ENCODE measurements at places on chromosomes 11 and 22. TPM values are rescaled to one million over a fixed set of nuclear protein-coding genes. Genes with fewer than 3 reads are reported as not detected.

MYRF gene
- 0.16 TPM for polyA plus RNA-seq

HIC2 gene
- polyA plus RNA-seq, result 0.43 TPM

FGF3 gene
- polyA plus RNA-seq, result not detected

SART1 gene
- polyA plus RNA-seq, result 48.6 TPM

LRRC10B gene
- polyA plus RNA-seq, result not detected

OR2D2 gene
- polyA plus RNA-seq, result not detected

LMO1 gene
- polyA plus RNA-seq, result not detected

CCDC88B gene
- polyA plus RNA-seq, result 3.1 TPM

DNA sequence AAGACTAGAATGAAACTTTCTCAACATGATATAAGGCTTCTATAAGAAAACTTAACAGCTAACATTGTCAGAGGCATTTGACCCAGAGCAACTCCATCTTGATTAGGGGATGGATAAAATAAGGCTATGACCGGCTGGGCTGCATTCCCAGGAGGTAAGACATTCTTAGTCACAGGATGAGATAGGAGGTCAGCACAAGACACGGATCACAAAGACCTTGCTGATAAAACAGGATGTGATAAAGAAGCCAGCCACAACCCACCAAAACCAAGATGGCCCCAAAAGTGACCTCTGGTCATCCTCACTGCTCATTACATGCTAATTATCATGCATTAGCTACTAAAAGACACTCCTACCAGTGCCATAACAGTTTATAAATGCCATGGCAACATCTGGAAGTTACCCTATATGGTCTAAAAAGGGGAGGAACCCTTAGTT is 135.2 kb downstream of the TTC28 start:
- H3K36me3 ChIP-seq, result no peaks in the 10 kb centered on the region
- H3K27me3 ChIP-seq, result no peaks in the 10 kb centered on the region
- no peak overlapping the region for H3K27ac ChIP-seq
- peaks cover 20% of the 10 kb centered on the region for H3K4me1 ChIP-seq
- no peak overlapping the region for H3K4me3 ChIP-seq
- no peak for DNase-seq

GRCh38 chr22:48182846-48183805 is 1420.7 kb downstream of the TBC1D22A start:
- H3K36me3 ChIP-seq, result no peaks in the 10 kb centered on the region
- H3K27me3 ChIP-seq, result no peaks in the 10 kb centered on the region
- no peak overlapping the region for H3K4me3 ChIP-seq

GRCh38 chr11:133699071-133699470 is 146.2 kb downstream of the SPATA19 start:
- no peak overlapping the region for H3K4me3 ChIP-seq
- no peaks in the 10 kb centered on the region for H3K4me1 ChIP-seq
- no peaks in the 10 kb centered on the region for H3K36me3 ChIP-seq

- H3K4me1 ChIP-seq, result no peaks in the 10 kb centered on the region
- H3K27ac ChIP-seq, result no peak overlapping the region
- H3K27me3 ChIP-seq, result no peaks in the 10 kb centered on the region
- H3K4me3 ChIP-seq, result no peak overlapping the region
Observed at GRCh38 chr11:134501406-134502152, 89.5 kb upstream of the B3GAT1 start.

DNA sequence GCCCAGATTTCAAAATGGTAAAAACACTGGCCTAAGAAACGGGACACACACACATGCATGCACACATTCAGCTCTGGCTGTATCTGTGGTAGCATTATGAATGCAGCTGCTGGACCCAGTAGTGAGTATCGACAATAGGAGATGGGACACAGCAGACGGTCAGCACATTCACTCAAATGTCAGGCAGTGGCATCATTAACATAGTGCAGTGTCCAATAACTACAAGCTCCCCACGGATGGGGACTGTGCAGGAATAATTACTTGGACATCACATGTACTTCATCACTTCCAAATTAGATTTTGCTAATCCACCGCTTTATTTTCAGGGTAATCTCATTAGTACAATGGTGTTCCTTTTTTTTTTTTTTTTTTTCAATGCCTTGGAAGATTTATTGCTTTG is 109.5 kb downstream of the FANCF start:
- no peaks in the 10 kb centered on the region for H3K36me3 ChIP-seq
- no peak overlapping the region for H3K27ac ChIP-seq
- peaks cover 22% of the 10 kb centered on the region for H3K4me1 ChIP-seq
- H3K4me3 ChIP-seq, result no peak overlapping the region
- no peak for DNase-seq

GRCh38 chr11:126282361-126282735 is 545 bp upstream of the TIRAP start:
- H3K4me3 ChIP-seq, result peak overlapping the region; percentile 85
- DNase-seq, result peak; percentile 78
- H3K36me3 ChIP-seq, result no peaks in the 10 kb centered on the region
- H3K27ac ChIP-seq, result peak overlapping the region; percentile 74
- H3K4me1 ChIP-seq, result peaks cover 14% of the 10 kb centered on the region

- no peaks in the 10 kb centered on the region for H3K36me3 ChIP-seq
- H3K4me3 ChIP-seq, result no peak overlapping the region
- no peaks in the 10 kb centered on the region for H3K4me1 ChIP-seq
- no peak for DNase-seq
- no peak overlapping the region for H3K27ac ChIP-seq
Observed at GRCh38 chr22:36211237-36211861, 9.7 kb upstream of the APOL4 start.

DNA sequence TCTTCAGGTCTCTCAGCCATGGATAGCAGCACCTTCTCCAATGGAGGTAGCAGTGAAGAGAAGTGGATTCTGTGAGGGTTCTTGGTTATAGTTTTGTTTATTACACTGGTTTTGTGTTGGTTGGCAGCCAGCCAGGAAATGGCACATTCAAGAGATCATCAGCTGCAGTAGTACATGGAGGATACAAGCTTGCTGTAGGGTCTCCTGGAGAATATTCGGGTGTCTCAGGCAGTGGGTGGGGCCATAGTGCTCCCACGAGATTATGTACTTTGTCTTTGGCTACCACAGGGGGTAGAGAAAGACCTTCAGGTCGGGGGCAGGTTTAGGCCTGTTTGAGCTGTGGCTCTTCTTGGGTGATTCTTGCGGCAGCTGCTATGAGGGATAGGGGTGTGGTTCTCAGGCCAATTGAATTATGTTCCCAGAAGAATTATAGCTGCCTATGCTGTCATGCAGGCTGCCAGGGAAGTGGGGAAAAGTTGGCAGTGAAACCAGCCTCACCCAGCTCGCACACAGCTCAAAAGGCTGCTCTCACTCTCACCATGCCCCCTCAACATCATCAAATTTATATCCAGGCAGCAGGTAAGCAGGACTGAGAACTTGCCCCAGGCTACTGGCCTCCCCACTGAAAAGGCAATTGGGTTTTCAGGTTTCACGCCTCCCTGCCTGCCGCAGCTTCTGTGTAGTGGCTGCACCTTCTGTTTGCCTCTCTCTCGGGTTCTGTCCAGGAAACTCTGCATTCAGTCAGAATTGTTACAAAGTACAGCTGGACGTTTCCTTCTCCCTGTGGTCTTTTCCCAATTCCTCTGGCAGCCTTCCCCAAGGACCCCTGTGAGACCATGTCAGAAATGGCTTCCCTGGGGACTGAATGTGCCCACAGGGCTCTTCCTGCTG is 435.5 kb downstream of the LUZP2 start:
- no peaks in the 10 kb centered on the region for H3K4me1 ChIP-seq
- no peaks in the 10 kb centered on the region for H3K36me3 ChIP-seq
- H3K27me3 ChIP-seq, result no peaks in the 10 kb centered on the region
- H3K27ac ChIP-seq, result no peak overlapping the region

DNA sequence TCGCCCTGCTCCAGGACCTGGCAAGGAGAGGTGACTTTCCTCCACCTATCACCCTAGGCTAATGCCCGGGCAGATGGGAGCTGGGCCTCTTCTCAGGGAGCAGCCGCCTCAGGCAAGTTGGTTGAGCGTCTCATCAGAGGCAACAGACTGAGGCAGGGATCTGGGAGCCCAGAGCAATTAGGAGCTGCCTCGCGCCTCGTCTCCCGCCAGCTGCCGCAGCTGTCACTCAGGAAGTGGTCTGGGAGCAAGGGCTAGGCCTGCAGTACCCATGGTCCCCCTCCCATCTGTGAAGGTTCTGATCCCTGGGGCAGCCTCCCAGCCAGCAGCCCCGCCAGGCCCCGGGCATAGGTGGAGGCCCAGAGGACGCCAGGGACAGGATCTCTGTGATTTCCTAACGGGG is 4.6 kb upstream of the CABP7 start:
- no peaks in the 10 kb centered on the region for H3K36me3 ChIP-seq
- no peaks in the 10 kb centered on the region for H3K4me1 ChIP-seq
- no peak for DNase-seq
- peaks cover 33% of the 10 kb centered on the region for H3K27me3 ChIP-seq

- H3K27ac ChIP-seq, result no peak overlapping the region
- H3K27me3 ChIP-seq, result peaks cover 35% of the 10 kb centered on the region
- H3K4me3 ChIP-seq, result no peak overlapping the region
- no peak for DNase-seq
- H3K36me3 ChIP-seq, result no peaks in the 10 kb centered on the region
Observed at GRCh38 chr11:2508793-2509192, 64.0 kb downstream of the KCNQ1 start.

- peaks cover 39% of the 10 kb centered on the region for H3K4me1 ChIP-seq
- no peaks in the 10 kb centered on the region for H3K27me3 ChIP-seq
- DNase-seq, result peak; percentile 99
- no peak overlapping the region for H3K4me3 ChIP-seq
Observed at GRCh38 chr11:86632499-86633269, 39.7 kb downstream of the ME3 start.

DNA sequence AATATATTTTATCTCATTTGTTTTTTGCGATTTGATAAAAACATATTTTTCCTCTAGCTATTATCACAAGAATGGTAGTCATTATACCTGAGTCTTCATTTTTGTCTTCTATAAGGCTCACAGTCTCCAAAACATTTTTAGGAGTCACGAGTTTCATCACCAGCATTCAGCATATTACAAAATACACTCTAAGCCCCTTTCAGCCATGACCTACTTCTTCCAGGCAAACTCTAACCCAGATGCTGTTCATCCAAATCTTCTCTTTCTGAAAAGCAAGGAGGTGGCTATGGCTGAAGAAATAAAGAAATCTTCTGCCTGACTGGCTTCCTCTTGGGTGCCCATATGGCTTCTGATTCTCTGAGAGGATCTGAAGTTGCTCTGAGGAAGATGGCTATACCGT is 35.7 kb upstream of the USP47 start:
- H3K27ac ChIP-seq, result no peak overlapping the region
- DNase-seq, result no peak
- peaks cover 14% of the 10 kb centered on the region for H3K4me1 ChIP-seq
- no peak overlapping the region for H3K4me3 ChIP-seq
- H3K27me3 ChIP-seq, result no peaks in the 10 kb centered on the region
- H3K36me3 ChIP-seq, result no peaks in the 10 kb centered on the region

DNA sequence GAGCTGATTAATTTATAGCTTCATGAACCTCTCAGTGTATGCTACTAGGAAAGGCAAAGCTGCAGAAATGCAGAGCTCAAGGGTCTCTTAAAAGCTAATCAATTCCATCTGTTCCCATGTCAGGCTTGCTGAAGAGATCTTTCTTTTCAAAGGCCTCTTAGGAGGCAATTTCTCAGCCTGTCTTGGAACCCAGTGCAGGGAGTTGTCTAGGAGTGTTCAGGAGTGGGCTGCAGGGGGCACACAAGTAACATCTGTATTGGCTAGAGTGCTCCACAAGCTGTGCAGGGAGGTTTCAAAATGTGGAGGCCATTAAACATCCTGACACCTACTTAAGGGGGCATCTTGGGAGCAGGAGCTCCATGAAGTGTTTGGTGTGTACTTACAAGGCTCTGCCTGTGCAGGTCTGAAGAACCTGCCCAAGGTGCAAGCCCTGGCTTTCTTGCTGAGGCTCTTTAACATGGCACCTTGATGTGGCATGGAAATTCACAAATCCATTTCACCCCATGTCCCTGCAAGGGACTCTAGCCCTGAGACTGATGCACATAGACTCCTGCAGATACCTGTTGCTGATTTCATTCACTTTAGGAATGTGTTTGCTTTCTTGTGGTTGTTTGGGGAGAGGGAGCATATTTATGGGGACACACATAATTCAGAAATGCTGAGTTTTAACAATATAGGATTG is 134.7 kb downstream of the ME3 start:
- no peak for DNase-seq
- H3K4me1 ChIP-seq, result no peaks in the 10 kb centered on the region
- H3K36me3 ChIP-seq, result no peaks in the 10 kb centered on the region
- no peak overlapping the region for H3K4me3 ChIP-seq
- no peak overlapping the region for H3K27ac ChIP-seq

- H3K4me1 ChIP-seq, result no peaks in the 10 kb centered on the region
- peaks cover 18% of the 10 kb centered on the region for H3K36me3 ChIP-seq
- H3K4me3 ChIP-seq, result no peak overlapping the region
- H3K27ac ChIP-seq, result no peak overlapping the region
- no peaks in the 10 kb centered on the region for H3K27me3 ChIP-seq
Observed at GRCh38 chr11:77725433-77725832, 87.8 kb upstream of the CLNS1A start.

DNA sequence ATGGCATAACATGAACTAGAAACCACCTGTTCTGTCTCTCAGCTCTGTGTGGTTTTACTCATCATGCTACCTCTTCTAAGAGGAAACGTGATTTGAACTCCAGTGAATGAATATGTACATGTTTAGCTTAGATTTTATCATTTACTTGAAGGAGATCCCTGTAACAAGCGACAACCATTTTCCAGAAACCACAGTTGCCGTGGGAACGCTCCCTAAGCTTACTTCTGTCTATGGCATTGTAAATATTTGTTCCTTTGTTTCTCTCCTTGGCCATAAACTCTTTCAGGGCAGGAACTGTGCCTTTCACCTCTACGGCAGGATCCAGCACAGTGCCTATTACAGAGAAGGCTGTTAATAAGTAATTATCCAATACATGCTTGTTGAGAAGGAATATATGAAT is 17.1 kb upstream of the TPH1 start:
- no peaks in the 10 kb centered on the region for H3K4me1 ChIP-seq
- no peaks in the 10 kb centered on the region for H3K27me3 ChIP-seq
- no peak overlapping the region for H3K27ac ChIP-seq

DNA sequence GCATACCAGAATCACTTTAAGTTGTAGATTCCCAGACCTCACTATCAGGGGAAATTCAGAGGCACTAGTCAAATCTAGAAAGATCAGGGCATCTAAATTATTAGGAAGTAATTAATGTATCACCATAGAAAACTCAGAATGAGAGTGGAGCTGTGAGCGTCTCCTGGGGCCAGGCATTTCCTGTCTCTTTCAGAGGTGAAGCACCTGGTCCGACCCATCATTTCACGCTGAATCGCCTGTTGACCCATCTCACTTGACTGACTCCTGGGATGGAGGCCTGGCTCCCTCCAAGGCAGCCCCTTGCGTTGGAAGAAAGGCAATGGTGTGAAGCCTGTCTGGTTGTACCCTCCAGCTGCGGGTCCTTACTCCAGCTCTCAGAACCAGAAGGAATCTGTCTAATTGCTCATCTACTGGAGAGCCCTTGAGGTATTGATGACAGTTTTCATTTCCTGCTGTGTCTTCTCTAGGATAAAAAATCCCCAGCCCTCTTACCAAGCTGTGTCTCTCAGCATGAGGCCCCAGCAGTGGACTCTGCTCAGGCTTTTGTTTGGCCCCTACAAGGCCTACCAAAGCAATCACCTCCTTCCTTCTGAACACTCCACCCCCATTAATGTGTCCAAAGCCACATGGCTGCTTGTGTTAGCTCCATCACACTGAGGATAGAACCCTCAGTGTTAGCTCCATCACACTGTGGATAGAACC is 93.2 kb upstream of the SYT13 start:
- no peak overlapping the region for H3K4me3 ChIP-seq
- H3K36me3 ChIP-seq, result no peaks in the 10 kb centered on the region
- no peak for DNase-seq
- H3K27ac ChIP-seq, result no peak overlapping the region
- peaks cover 29% of the 10 kb centered on the region for H3K27me3 ChIP-seq

GRCh38 chr11:67073908-67074307 is 17.3 kb downstream of the RHOD start:
- H3K36me3 ChIP-seq, result no peaks in the 10 kb centered on the region
- no peak for DNase-seq
- H3K4me1 ChIP-seq, result peaks cover 9% of the 10 kb centered on the region
- H3K27ac ChIP-seq, result no peak overlapping the region
- H3K4me3 ChIP-seq, result no peak overlapping the region
